K562 (cell line): ENCODE measurements at places on chromosomes 2 and 18. TPM values are rescaled to one million over a fixed set of nuclear protein-coding genes. Genes with fewer than 3 reads are reported as not detected.

GRCh38 chr2:10499911-10500521 is 51.9 kb upstream of the ODC1 start:
- no peak for DNase-seq

DNA sequence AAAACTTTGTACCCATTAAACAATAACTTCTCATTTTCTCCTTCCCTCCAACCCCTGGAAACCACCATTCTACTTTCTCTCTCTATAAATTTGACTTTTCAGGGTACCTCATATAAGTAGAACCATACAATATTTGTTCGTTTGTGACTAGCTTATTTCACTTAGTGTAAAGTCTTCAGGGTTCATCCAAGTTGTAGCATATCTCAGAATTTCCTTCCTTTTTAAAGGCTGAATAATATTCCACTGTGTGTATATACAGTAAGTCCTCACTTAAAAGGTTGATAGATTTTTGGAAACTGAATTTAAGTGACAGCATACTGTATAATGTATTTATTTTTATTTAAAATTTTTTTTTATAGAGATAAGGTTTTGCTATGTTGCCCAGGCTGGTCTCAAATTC is 13.9 kb downstream of the CASP10 start:
- DNase-seq = no peak

DNA sequence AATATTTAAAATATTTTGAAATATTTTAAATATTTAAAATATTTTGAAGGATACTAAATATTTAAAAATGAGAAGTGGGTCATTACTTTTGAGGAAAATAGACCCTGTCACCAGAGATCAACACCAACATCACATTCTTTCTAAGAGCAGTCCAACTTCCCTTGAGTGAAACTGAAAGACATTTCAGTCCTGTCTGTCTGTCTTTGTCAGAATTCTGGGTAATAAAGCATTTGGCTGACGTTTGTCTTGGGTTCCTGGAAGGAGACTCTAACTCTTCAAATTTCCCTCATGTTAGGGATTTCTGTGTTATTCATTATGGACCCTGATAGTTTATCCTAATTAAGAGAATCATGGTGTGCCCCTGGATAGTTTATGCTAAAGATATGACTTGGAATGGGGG is 32.8 kb downstream of the TTC21B start:
- no peak for DNase-seq

APCDD1 gene
- 0.07 TPM in 1 of 2 replicates, not detected in the other for total RNA-seq

GRCh38 chr2:69104261-69104660 is 91.3 kb downstream of the ANTXR1 start:
- DNase-seq = no peak

COL3A1 gene
- total RNA-seq = 0.67 and 0.71 TPM in 2 replicates

IGFBP5 gene
- 1.9 and 2.5 TPM in 2 replicates for total RNA-seq

ALPI gene
- not detected in 2 replicates for total RNA-seq

AFF3 gene
- total RNA-seq = 0.02 and 0.11 TPM in 2 replicates

- DNase-seq = no peak
These were observed 3.1 kb downstream of the CD28 start for GRCh38 chr2:203709416-203710040.

GRCh38 chr2:187102381-187102780 is 253.4 kb upstream of the ZSWIM2 start:
- no peak for DNase-seq

- DNase-seq = no peak
These were observed 1664.6 kb upstream of the CELF4 start for GRCh38 chr18:39230086-39230803.

GRCh38 chr2:109102588-109103233 is 26.3 kb upstream of the SH3RF3 start:
- no peak for DNase-seq

DNA sequence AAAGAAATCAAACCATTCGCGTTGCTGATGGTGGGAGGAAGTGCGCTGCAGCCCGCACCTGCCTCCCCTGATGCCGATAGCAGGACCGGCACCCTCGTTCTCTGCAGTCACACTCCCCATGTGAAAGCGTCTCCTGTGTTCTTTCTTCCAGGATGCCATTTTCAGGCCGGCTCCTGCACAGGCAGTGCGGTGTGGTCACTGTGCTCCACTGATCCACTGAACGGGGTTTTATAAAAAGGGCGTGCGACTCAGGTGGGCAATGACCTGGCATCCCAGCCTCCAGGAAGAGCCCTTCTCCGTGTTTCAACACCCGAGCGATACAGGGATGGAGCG is 88.3 kb upstream of the SNTG2 start:
- DNase-seq = no peak

MC2R gene
- total RNA-seq = not detected in 2 replicates
